ENCODE measurements at places on chromosomes 2 and 18. TPM values are rescaled to one million over a fixed set of nuclear protein-coding genes. Genes with fewer than 3 reads are reported as not detected.

GRCh38 chr18:68555879-68556301 lies 159.0 kb downstream of the TMX3 start:
- DNase-seq = no peak

GRCh38 chr2:84972932-84973331 lies 2.0 kb downstream of the KCMF1 start:
- DNase-seq = no peak

GRCh38 chr2:10519394-10519740 lies 71.2 kb upstream of the ODC1 start:
- no peak for DNase-seq

DNA sequence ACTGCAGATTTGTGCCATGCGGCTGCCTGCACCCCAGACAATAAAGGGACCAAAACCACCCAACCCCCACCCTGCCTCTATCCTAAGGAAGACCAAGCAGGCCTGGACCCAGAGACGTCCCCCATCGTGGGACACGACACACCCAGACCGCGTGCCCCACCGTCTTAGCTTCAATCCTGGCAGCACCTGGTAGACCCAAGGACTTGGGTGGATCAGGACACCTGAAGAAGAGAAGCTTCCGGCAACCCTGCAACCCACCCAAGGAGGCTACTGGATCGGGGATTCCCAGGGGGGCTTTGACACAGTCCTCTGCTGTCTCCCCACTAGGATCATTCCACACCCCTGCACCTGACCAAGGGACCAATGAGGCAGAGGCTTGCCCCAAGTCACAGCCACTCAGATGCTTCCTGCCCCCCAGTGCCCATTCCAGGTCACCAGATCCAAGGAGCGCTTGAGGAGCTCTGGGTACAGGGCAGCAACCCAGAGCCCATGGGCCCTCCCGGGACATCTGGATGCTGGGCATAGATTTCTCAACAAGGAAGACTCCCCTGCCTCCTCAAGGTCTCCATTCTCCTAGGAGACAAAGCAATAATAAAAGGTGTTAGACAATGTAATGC lies 3.6 kb downstream of the ALPI start:
- DNase-seq = no peak

- no peak for DNase-seq
Observed at GRCh38 chr2:11092701-11093335, 62.4 kb upstream of the SLC66A3 start.

GRCh38 chr2:173571021-173571821 lies 216.5 kb downstream of the CDCA7 start:
- peak; percentile 68 for DNase-seq

DNA sequence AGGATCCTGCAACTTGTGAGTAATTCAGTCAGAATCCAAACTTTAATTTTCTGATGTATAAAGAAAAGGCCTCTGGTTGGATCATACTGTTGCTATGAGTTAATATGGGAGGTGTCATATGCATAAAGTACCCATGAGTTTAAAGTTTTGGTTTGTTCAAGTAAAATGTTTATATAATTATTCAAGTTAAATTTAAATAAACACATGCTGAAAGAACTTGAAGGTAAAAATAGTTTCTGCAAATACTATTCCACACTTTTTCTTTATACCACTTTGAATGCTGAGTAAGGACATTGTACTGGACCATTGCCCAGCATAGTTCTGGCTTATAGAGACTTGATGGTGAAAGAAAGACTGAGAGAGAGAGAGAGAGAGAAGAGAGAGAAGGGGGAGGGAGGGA lies 30.7 kb downstream of the PKP4 start:
- DNase-seq = no peak

DNA sequence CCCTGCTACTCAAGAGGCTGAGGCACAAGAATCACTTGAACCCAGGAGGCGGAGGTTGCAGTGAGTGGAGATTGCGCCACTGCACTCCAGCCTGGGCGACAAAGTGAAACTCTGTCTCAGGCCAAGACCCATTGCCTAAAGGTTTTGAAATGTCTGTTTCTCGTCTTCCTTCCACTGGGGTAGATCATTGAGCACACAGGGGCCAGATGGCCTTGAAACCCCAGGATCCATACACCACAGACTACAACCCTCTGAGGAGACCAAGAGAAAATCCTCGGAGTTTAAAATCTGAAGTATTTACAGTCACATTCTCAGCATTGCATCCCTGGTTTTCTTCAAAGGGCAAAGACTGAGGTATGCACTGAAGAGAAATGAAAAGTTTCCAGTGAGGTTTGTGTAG lies 7.1 kb upstream of the EPAS1 start:
- no peak for DNase-seq

DNA sequence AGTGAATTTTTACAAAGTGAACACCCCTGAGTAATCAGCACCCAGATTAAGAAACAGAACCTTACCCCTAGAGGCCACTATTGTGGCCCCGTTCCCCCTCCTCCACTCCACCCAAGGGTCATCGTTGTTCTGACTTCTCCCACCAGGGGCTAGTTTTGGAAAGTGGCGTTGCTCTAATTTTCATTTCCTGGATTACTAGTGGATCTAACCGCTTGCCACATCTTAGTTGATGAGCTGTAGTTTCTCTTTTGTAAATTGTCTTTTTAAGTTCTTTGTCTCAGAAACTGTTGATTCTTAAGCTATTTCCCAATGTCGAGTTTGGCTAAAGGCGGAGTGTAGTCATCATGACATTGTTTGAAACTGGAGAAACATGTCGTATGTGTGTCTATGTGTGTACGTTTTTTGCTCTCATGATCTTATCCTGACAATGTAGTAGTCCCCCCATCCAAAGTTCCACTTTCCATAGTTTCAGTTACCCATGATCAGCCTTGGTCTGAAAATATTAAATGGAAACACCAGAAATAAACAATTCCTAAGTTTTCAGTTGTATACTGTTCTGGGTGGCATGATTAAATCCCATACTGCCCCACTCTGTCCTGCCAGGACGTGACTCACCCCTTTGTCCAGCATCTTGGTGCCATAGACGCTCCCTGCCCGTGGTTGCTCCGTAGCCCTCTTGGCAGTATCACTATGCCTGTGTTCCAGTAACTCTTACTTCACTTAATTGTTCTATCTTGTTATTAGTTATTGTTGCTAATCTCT lies 71.0 kb upstream of the SP3 start:
- no peak for DNase-seq

- DNase-seq = no peak
Observed at GRCh38 chr2:15840148-15840547, 100.2 kb upstream of the MYCN start.

DNA sequence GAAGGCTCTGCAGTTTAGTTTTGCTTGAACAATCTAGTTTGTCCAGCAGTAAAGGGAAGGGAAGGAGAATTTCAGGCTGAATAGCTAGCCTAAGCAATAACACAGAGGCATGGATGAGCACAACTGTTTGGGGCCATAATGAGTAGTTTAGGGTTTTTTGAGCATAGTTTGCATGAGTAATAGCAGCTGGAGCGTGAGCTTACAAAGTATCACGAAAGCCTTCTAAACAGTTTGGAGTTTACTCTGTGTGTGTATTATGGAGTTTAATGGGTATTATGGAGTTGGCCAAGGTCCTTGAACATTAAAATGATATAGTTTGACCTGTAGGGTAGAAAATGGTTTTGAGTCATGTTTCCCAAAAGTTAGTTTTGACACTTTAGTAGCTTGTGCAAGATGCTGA lies 782.3 kb downstream of the ERBB4 start:
- DNase-seq = no peak

DNA sequence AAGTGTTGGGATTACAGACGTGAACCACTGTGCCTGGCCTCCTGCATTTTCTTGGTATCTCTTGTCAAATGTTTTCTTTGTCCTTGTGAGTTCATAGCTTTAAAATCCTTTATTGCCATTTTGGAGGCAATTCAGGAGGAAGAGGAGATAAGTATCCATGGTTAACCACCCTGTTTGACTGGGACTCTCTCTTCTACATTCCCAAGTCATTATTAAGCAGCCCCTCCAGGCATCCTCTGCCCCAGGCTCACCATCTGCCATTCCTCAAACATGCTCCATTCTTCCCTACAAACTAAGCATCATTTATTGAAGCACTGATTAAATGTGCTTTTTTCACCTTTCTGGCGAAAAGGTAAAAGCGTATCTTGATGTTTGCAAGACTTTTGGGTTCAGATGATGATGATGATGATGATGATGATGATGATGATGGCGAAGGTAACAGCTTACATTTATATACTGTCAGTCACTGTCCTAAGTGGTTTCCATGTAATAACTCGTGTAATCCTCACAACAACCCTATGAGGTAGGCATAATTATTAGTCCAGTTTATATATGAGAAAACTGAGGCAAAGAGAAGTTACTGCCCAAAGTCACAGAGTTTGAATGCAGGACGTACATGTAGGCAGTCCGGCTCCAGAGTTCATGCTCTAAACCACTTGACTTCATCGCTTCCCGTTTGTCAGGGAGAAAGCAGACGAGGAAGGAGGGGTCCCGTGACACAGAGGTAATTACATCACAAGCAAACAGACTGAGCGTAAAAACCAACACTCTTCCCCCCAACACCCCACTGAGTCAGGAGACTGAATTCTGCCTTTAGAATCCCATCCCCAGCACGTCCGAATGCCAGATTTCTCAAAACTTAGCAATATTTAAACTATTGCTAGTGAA lies 69.7 kb upstream of the ACKR3 start:
- DNase-seq = no peak

- no peak for DNase-seq
Observed at GRCh38 chr2:85666435-85667316, 1.3 kb downstream of the SFTPB start.

DNA sequence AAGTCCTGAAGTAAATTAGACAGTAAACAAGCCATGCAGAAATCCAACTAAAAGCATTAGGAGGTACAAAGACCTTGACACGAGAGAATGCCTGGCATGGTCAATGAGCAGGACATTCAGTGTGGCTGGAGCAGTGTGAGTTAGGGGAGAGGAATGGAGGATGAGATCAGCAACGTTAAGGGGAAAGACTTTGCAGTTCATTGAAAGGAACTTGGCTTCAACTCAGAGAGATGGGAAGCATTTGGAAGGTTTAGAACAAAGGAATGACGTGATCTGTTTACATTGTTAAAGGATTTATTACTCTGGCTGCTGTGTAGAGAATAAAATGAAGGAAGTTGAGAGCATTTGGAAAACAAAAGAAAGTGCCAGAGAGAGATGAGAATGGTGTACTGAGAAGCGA lies 621.3 kb downstream of the XIRP2 start:
- DNase-seq = no peak

- DNase-seq = no peak
Observed at GRCh38 chr2:69652206-69652605, 8.7 kb upstream of the AAK1 start.

- no peak for DNase-seq
Observed at GRCh38 chr2:41294331-41294730, 753.5 kb upstream of the PKDCC start.

GRCh38 chr2:185279999-185280398 lies 458.6 kb upstream of the FSIP2 start:
- DNase-seq = no peak

- DNase-seq = peak; percentile 62
Observed at GRCh38 chr2:54840559-54841468, 117.4 kb downstream of the EML6 start.

DNA sequence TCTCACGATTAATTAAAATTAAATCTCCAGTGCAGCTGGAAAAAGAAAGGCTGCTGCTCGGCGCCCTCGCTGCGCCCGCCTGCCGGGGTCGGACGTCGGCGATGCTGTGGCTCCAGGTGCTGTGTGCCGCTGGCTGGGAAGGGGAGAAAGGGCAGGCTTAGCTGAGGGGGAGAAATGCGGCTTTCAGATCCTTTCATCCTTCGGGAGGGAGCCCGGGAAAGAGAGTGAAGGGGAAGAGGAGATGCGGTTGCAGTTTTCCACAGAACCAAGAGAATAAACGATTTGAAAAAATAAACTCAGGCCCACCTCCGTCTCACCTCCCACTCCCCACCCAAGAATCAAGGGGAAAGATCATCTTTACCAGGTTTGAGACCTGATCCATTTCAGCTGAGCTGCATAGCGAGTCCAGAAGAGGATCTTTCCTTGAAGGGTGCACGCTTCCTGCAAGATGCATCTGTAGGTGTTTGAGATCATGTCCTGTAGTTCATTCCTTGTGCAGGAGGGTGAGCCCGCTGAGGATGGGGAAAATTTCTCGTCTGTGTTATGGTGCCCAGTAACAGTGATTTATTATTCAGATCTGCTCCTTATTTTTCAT lies 495 bp downstream of the TMEM169 start:
- no peak for DNase-seq

DNA sequence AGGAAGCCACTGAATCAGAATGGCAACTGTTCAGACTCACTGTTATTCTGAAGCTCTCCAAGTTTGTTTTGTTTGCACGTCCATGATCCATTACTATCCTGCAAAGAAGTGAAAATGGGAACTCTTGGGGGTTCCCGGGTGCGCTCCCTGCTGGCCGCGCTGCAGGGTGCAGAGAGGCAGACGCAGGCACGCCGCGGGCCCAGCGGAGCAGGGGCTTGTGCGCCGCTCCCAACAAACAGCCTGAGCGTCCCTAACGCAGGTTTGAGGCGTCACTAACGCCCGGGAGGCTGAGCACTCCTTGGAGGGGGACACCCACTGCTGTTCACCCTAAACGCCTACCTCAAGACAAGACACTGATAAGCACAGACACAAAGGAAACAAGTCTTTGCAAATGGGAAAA lies 14.3 kb upstream of the PIEZO2 start:
- DNase-seq = no peak

GRCh38 chr2:47346-47725 lies 1.0 kb upstream of the FAM110C start:
- no peak for DNase-seq

GRCh38 chr2:197292619-197293018 lies 18.0 kb downstream of the ANKRD44 start:
- no peak for DNase-seq

DNA sequence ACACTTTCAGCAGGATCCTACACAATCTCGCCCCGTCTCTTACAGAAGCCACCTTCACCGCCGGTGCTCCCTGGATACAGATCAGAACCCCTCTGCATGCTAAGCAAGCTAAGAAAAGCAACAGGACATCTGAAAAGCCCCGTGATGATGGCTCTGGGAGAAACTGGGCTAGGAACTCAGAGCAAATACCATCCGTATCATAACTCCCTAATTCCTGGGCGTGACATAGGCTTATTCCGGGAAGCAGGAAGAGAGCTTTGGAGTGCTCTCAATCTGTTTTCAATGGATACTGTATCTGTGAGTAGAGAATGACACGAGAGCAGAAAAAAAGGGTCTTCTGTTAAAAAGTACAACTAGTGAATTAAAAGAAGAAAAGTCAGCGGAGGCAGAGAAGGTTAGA lies 121.6 kb downstream of the SPP2 start:
- DNase-seq = no peak

GRCh38 chr2:154386186-154386585 lies 312.3 kb upstream of the KCNJ3 start:
- no peak for DNase-seq

Gene CHRNG
- not detected for total RNA-seq

Gene PAX8
- total RNA-seq = 1.0 TPM

Gene LYPD6
- total RNA-seq = 5.1 TPM

Gene ACTG2
- 1,031 TPM for total RNA-seq

Gene POTEI
- total RNA-seq = 3.9 TPM

Gene MSTN
- 0.05 TPM for total RNA-seq

Gene LANCL1
- 48.2 TPM for total RNA-seq

Gene PRKAG3
- not detected for total RNA-seq

Gene TRIM43
- 2.4 TPM for total RNA-seq

Gene RAB27B
- 60.2 TPM for total RNA-seq

Gene EML6
- 10.7 TPM for total RNA-seq

Gene FBXO15
- 4.2 TPM for total RNA-seq

Gene BMP10
- not detected for total RNA-seq

Gene SCTR
- total RNA-seq = not detected

Gene ZNF142
- total RNA-seq = 34.7 TPM

Gene IMMT
- 32.6 TPM for total RNA-seq

Gene PARD6G
- total RNA-seq = 12.3 TPM

Gene STK17B
- 25.0 TPM for total RNA-seq

Data from prostate gland (tissue), 2 donors.